Stimulated activated CD4-positive, alpha-beta T cell treated with anti-CD3 and anti-CD28 coated beads, Interleukin-12 subunit alpha, Interleukin-12 subunit beta, amount 100 ng/mL, for 4 hours (primary cell): ENCODE measurements at places on chromosomes 2 and 18.

DNA sequence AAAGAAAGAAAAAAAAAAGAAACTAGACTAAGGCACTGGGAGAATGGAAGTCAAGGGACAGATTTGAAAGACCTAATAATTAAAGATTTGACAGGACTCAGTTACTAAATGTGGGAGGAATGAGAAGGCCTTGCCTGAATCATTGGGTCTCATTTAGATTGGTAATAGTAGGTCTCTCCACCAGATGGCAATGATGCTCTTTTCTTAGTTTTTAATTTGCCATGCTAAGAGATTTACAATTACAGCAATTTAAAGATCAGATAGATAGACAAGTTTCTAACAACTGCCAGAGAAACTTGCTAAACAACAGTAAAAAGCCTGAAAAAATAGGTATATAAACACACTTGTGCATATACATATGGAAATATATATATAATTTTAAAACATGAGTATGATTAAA, 153.0 kb downstream of the TMEM247 start:
- no peak for DNase-seq

DNA sequence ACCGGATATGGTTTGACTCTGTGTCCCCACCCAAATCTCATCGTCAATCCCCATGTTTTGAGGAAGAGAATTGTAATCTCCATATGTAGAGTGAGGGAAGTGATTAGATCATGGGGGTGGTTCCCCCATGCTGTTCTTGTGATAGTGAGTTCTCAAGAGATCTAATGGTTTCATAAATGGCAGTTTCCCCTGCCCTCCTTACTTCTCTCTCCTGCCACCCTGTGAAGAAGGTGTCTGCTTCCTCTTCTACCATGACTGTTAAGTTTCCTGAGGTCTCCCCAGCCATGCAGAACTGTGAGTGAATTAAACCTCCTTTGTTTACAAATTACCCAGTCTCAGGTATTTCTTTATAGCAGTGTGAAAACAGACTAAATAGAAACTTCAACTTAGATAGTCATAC, 69.5 kb downstream of the SESTD1 start:
- DNase-seq = no peak

- DNase-seq = no peak
These were observed 127.4 kb downstream of the CHST9 start for GRCh38 chr18:27057519-27058234.

DNA sequence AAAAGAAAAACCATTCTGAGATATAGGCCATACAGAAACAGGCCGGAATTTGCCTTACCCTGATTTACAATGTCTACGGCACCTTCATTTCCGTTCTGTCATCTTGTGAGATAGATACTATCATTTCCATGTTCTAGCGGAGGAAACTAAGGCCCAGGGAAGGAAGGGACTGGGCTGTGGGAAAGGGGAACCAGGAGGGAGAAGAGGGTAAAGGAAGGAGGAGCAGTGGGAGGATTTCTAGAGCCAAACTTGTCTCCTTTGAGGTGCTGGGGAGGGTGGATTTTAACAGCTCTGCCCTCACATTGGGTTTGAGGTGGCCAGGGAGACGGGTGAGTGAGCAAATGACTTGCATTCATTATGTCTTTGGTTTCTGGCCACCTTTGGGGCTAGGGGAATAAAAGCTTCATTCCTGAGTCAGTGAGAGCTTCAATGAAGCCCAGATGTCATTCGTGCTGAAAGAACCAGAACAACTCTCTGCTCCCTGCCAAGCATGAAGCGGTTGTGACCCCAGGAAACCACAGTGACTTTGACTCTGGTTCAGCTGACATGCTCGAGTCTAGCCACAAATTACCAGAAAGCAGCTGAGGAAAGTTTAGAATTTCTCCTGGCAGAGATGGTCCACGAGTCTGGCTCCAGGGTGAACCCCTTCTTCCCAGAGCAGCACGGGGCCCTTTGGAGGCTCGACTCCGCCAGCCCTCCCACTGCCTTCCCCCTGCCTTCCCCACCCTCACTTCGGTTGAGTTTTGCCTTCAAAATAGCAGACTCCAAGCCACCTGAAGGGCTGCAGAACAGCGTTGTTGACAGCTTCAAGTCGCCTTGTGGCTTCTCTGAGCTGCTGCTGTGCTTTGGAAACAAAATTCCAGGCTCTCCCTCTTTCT, 3.8 kb downstream of the ACTG2 start:
- DNase-seq = no peak

- DNase-seq = no peak
These were observed 85.3 kb downstream of the SDC1 start for GRCh38 chr2:20139407-20140172.

- no peak for DNase-seq
These were observed 278.2 kb upstream of the NCKAP5 start for GRCh38 chr2:133846476-133846875.

DNA sequence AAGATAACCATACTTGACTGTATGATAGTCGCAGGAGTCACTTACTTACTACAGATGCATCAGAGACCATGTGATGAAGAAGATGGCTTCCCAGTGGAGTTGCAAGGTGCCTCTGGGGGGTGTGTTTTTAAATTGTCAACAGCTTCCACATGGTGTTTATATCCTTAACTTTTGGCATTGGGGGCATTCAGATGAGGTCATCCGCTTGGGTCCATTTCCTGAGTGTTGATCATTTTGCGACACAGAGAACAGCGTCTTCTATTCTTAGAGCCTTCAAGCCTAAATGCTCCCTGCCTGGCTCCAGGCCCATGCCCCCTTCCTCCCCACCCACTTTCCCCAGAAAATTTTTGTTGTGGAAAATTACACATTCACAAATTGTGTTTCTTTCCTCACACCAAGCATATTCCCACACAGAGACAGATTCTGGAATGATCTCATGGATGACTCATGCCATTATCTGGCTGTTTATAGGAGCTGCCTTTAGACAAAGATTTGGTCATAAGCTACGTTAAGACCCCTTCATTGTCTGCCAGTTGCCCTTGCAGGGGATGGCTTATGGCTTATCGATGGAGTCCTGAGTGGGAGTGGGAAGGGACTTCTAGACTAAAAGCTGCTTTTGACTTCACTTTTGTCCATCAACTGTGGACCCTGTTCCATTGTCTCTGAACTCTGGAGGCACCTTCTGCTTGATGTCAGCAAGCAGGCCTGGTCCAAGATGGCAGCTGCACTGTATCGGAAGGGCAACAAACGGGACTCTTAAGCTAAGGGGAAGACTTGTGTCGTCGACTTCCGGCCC, 91.8 kb downstream of the CABLES1 start:
- no peak for DNase-seq

DNA sequence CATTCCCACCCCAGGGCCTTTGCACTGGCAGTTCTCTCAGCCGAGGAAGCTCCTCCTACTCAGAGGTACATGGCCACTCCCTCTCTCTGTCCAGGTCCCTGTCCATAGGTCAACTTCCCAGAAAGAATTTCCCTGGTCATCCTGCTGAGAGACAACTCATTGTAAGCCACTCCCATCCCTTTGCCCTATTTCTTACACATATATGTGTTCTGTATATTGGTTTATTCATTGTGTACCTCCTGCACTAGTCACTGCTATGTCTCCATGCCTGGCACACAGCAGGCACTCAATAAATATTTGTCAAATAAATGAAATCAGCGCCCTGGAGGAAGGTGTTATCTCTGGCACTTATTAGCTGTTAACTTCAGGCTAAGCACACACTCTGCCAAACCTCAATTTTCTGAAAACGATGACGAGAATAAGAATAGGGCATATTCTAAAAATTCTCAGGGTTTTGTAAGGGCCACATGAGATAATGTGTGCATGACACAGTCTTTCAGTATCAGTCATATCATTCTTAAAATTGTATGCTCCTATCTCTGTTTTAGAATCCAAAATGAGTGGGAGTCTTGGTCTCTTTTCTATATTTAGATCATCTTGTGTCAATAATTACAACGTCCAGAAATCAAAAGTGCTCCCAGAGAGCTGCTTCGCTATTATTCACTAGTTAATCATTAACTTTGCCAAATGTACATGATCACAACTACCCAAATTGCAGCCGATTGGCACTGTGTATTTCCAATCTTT, 198.0 kb downstream of the ALK start:
- no peak for DNase-seq

DNA sequence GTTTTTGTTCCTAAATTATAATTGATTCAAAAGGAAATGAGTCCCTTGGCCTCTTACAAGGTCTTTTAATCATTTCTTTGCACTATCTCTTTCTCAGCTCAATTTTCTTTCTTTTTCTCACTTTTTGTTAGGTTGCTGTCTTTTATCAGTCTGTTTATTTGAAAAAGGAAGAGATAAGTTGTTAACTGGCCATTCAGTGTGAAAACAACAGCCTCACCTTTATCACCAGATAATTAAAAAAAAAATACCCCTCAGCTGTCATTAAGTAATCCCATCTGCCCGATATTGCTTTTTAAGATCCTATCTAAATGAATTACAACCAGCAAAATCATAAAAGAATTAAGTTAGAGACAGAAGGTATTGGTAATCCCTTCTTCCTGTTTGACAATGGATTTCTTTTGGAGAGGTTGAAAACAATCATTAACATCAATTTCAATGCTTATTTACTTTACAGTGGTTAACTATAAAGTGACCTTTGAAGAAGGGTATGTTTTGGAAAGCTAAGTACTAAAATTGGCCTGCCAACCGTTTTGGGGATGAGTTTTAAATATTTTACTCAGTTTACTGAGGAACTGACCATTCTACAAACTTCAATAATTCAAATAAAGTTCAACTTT, 104.9 kb downstream of the TGIF1 start:
- DNase-seq = no peak
